ENCODE measurements at places on chromosomes 6 and 20.

GRCh38 chr6:110364364-110365105 is 6.4 kb upstream of the METTL24 start:
- peak; percentile 26 for DNase-seq

GRCh38 chr6:156866220-156867015 is 89.2 kb downstream of the ARID1B start:
- no peak for DNase-seq

DNA sequence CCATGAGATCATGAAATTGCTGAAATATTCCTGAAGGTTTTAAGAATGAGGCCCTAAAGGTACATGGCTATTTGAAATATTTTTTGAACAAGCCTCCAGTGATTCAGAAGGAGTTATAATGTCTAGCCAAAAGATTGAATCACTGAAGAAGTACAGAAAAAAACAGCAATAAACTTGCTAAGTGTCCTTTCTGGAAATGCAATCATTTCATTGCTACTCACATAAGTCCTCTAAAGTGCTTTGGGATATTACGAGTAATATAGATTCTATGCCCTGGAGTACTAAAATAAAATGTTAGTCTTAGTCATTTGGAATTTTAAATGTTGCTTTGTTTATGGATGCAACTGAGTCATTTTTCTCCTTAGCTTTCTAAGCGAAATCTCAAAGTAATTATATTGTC is 32.7 kb downstream of the CENPW start:
- DNase-seq = no peak

- DNase-seq = no peak
These were observed 197.7 kb downstream of the KCNQ5 start for GRCh38 chr6:72819609-72820008.

DNA sequence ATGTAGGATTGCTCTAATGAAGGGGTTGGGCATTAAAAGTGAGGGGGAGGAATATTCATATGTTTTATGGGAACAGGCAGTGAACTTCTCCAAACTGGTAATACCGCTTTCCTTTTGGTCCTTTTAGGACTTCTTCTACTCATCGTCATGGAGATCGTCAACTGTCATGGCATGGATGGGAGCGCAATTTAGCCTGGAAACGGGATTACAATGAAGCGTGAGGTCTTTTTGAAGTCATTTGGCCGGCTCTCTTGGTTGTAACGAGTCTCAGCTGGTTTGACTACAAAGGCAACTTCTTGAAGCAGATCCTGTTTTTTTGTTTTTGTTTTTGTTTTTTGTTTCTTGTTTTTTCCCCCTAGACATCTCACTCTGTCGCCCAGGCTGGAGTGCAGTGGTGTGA is 1.4 kb upstream of the HLA-E start:
- DNase-seq = no peak

- DNase-seq = peak; percentile 34
These were observed 110.8 kb upstream of the SCP2D1 start for GRCh38 chr20:18702736-18703135.

GRCh38 chr6:43246301-43247113 is 3.2 kb downstream of the TTBK1 start:
- DNase-seq = peak; percentile 85

DNA sequence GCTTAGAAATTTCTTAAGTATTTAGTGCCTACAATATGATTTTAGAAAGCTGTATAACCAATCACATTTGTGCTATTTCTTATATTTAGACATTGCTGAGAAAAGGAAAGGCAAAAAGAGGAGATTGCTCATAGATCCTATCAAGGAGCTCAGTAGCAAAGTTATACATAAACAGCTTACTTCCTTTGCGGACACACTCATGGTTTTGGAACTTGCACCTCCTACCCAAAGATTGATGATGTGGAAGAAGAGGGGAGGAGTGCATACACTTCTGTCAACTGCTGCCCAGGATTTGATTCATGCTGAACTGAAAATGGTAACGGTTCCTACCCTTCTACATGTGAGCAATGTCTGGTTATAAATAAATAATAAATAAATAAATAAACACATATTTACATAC is 16.7 kb downstream of the RAD21L1 start:
- DNase-seq = no peak

GRCh38 chr20:36113566-36114250 is 40.8 kb upstream of the EPB41L1 start:
- DNase-seq = no peak

GRCh38 chr6:31193206-31193605 is 22.7 kb upstream of the POU5F1 start:
- DNase-seq = no peak

GRCh38 chr20:44357020-44357419 is 1.5 kb downstream of the HNF4A start:
- no peak for DNase-seq

DNA sequence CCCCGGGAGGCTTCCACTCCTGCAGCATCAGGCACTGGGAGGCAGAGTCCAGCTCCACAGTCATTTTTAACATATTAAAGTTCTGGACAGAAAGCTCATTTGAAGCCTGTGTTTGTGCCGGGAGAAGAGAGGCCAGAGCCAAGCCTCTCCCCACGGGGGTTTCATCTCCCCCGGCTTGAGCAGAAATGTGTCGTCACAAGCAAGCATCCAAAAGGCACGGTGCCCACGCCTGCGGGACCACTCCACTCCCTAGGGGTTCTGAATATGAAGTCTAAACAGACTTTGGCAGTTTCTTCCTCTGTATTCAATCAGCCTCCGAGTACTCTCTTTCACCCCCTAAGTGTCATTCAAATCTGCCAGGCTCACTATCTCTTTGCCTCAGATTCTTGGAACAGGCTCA is 75.3 kb downstream of the STK35 start:
- no peak for DNase-seq

DNA sequence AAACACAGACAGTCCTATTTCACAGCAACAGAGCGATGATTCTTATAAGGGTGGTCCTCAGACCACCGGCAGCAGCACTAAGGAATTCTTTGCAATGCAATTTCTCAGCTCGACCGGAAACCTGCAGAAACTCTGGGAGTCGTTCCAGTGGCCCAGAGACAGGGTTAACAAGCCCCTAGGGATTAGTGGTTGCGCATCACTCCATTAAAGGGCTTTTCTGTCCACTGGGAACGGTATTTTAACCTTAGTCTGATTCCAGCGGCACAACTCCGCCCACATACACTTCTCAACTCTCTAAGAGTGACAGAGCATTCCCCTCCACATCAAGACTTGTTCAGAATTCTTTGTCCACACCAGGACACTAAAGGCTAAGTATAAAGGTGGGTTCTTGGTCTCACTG is 341.5 kb downstream of the TFAP2A start:
- no peak for DNase-seq

DNA sequence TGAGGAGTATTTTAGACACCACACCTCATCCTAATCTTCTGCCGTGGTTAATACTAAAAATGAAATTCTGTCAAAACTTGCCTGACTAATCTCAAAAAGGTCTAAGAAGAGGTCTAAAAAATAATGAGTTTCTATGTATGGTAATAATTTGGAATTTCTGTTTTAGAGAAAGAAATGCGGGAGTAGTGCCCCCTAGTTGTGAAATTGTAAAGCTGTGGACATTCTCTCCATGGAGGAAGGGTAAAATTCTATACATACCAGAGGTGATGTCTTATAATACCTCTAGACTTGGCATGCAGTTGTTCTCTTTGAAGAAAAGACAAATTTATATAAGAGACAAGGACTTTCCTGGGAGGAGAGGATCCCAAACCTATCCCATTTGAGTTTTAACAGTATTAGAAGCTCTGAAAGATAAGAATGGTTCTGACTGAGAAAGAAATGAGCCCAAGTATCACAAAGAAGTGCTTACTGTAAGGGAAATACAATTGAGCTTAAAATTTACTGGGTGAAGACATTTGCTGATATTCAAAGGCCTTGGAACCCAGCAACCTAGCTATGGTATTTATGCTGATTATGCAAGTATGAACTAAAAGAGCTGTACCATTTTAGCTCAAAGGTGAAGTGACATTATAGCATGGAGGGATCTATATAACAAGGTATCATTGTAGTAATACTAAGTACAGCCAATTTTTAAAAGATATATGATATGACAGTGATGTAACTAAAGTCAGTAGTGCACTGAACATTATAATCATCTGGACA is 5.1 kb upstream of the EPHA7 start:
- DNase-seq = peak; percentile 37

- DNase-seq = no peak
These were observed 145.4 kb downstream of the PRKN start for GRCh38 chr6:162581988-162582780.

GRCh38 chr6:36688063-36688738 is 9.4 kb upstream of the RAB44 start:
- DNase-seq = peak; percentile 44

GRCh38 chr20:47150403-47151152 is 205.9 kb downstream of the ZMYND8 start:
- DNase-seq = peak; percentile 53

DNA sequence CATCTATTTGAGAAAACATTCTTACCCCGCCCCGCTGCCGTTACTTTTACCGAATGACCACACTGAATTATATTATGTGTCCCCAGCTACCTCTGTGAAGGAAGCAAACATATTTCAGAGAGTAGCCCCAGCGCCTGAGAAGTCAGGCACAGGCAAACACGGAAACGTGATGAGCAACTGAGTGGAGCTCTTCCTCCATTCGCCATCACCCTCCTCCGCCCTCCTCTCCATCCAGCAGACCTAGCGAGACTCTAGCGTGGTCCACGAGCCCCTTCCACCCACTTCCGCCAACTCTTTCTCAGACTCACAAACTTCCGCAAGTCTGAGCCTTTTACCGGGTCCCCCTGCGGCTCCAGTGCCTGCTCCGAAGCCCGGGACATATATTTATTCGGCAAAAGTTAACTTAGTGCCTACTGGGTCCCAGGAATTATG is 582 bp downstream of the SNRPB start:
- DNase-seq = peak; percentile 75

- DNase-seq = peak; percentile 59
These were observed 205.6 kb downstream of the UST start for GRCh38 chr6:148952147-148953035.

DNA sequence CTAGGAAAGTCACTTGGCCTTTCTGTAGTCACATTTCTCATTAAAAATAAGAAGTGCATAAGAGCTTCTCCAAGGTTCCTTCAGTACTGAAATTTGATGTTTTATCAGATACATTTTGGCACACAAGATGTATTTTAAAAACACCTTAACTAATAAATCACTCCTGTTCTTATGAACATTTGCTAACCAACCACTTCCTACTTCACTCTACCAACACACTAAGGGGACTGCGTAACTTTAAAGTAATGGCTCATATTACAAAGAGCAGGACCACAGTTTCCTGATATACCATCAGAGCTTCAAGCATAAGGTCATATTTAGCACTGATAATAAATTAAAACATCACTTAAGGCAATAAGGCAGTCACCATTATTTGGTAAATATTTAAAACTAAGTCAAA is 104.4 kb downstream of the RALGAPA2 start:
- no peak for DNase-seq

- DNase-seq = no peak
These were observed 112.9 kb upstream of the TOP1 start for GRCh38 chr20:40915756-40916155.

GRCh38 chr20:875115-875514 is 41.0 kb downstream of the ANGPT4 start:
- DNase-seq = peak; percentile 79

DNA sequence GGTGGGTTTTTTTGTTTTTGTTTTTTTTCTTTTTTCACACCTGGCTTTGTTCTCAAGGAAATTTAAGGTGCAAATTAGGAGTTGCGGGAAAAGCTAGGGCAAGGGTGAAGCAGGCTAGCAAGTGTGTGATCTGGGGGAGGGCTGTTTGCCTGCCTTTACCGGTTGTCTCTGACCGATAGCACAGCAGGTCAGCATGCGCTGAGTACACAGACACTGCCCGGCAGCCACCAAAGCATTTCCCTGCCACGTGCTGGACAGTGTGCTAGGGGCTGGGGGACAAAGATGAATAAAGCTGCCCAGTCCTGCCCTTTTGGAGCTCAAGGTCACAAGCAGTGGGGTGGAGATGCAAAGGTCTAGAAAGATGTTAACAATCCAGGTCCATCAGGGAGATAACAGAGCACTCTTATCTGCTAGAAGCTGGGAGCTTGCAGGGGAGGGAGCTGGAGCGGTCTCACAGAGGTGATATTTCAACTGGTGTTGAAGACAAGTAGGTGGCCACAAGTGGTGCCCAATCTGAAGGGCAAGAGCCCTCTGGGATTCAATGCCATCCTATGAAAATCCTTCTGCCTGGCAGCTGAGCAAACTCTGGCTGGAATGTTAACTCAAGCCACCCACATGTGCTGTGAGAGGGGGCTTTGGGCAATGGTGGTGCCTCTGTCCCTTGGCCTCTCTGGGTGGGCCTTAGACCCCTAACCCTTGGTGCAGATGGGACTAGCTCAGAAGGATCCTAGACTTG is 24.5 kb downstream of the TTBK1 start:
- DNase-seq = peak; percentile 75

GRCh38 chr6:112416866-112417265 is 69.7 kb downstream of the RFPL4B start:
- no peak for DNase-seq

GRCh38 chr6:134702279-134702678 is 247.6 kb downstream of the ALDH8A1 start:
- DNase-seq = no peak

GRCh38 chr6:80094017-80094416 is 12.5 kb upstream of the BCKDHB start:
- DNase-seq = peak; percentile 50

DNA sequence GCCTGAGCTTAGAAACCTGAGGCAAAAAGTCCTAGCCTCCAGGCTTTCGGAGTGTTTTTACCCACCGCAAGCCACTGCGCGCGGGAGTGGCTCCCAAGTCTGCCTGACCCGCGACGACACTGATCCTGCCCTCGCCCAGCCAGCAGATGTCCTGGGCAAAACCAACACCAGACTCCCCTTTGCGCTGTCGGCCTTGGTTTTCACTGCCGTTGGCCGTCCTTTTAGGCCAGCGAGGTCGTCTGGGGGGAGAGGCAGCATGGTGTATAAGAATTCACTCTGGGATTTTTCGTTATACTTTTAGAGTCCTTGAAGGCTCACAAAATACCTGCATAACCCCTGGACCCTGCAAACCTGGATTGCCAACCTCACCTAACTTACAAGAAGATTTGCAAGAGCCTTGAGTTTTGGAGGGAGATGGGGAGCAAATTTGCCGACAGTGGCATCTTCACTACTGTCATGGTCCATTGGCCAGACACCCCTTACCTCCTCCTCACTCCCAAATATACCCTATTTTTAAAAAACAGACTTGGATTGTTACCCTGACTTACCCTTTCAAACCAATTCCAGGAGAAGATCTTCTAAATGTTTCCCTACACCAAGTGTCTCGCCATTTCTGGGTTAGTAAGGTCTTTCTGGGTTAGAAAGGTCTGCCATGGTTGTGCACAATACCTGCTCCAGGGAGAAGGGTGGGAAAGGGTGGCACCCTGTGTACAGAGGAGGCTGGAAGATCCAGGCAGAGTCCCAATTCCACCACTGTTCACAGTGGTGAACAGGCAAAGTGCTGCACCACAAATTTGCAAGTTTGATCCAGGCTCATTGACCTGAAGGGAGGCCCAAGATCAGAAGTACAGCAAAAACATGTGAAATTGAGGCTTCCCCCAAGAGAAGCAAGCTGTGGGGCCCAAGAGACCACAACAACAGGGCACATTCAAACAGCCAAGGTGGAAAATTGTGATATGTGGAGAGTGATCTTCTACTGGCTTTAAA is 4.4 kb downstream of the FOXA2 start:
- peak; percentile 88 for DNase-seq

- DNase-seq = no peak
These were observed 95.3 kb downstream of the EPB41L2 start for GRCh38 chr6:130967502-130968445.

GRCh38 chr6:116359131-116359530 is 11.6 kb upstream of the DSE start:
- DNase-seq = no peak
